Stimulated activated CD8-positive, alpha-beta memory T cell treated with anti-CD3 and anti-CD28 coated beads, Interleukin-7, amount 100 ng/mL, for 24 hours (primary cell): ENCODE measurements at places on chromosomes 4 and X.

DNA sequence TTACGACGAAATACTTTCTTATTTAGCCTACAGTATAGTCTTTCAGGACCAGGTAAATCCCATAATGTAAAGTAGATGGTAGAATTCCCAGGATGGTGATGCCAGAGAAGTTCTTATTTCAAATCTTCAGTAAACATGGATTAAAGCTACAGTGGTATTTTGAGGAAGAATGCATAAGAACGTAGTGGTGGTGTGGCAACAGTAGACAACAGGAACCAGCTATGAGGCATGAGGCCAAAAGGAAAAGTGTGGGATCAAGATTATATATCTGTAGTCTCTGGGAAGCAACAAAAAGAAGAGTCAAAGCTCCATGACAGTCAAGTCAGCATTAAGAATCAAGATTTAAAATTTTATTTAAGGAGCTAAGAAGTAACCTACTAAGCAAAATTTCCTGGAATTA, 60.2 kb downstream of the METTL14 start:
- no peak for DNase-seq

- DNase-seq, result no peak
Measured at GRCh38 chrX:109872021-109872732, 130.7 kb upstream of the TMEM164 start.

GRCh38 chrX:46994096-46994495, 81.9 kb downstream of the JADE3 start:
- DNase-seq, result no peak

- no peak for DNase-seq
Measured at GRCh38 chr4:140100771-140101170, 53.2 kb downstream of the MAML3 start.

GRCh38 chr4:32775049-32775448, 2054.9 kb downstream of the PCDH7 start:
- DNase-seq, result no peak
